ENCODE measurements at places on chromosomes 4 and X.
A peak's percentile ranks its signal among the peaks of the same experiment; 100 is the strongest.

GRCh38 chr4:41214825-41215146 lies 444 bp upstream of the APBB2 start:
- no peak for DNase-seq

DNA sequence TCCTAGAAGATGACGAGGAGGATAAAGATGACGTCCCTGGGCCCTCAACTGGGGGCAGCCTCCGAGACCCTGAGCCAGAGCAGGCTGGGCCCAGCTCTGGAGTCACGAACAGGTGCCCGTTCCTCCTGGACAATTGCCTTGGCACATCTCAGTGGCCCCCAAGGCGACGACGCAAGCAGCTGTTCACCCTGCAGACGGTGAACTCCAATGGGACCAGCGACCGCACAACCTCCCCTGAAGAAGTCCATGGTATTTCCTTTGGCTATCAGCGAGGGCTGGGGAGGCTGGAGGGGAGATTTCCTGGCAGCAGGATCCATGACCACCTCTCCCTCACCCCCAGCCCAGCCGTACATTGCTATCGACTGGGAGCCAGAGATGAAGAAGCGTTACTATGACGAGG lies 11.9 kb downstream of the USP11 start:
- DNase-seq = no peak

DNA sequence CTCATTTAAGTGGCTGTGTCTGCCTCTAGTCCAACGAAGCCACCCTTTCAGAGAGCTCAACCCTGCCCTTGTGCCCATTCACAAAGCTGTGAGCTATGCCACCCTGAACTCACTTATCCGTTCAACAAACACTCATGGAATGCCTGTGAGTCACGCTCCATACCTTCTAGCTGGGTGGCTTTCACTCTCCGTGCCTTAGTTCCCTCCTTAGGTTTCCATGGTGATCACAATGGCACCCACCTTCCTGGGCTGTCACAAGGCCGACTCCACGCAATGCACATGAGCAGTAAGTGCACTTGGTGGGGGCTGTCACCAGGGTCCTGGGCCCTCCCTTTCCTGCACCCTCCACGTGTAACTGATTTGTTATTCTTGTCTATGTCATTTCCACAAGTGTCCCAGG lies 37.2 kb upstream of the PPP2R2C start:
- DNase-seq = peak; percentile 17

- DNase-seq = no peak
Observed at GRCh38 chrX:29487714-29488113, 727.6 kb upstream of the MAGEB2 start.

DNA sequence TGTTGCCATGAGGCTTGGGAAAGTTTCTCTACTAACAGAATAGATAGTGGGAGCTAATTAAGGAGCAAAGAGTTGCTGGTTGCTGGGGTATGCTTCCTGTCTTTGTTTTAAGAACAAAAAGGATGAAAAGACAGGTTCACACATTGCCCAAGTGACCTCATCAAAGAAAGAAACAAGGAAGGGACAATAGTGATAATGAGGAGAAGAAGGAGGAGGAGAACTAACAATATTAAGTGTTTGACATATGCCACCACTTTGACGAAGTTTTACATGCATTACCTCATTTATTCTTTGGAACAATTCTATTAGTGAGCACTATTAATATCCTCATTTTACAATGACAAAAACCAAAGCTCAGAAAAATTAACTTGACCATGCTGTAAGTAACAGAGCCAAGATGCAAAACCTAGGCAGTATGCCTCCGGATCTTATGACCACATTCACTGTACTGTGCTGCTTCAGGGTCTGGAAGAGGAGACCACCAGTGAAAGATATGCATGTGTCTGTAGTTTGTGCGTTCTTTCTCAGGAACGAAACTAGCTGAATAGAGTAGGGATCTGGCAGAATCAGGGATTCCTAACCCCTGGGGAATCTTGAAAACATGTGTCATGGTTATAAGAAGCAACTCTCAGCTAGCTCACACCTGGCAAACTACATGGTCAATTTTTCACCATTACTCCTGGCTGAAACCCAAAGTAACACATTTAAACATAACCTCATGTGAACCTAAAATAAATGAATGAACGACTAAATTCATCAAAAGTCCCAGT lies 83.8 kb downstream of the MOSPD2 start:
- DNase-seq = no peak

DNA sequence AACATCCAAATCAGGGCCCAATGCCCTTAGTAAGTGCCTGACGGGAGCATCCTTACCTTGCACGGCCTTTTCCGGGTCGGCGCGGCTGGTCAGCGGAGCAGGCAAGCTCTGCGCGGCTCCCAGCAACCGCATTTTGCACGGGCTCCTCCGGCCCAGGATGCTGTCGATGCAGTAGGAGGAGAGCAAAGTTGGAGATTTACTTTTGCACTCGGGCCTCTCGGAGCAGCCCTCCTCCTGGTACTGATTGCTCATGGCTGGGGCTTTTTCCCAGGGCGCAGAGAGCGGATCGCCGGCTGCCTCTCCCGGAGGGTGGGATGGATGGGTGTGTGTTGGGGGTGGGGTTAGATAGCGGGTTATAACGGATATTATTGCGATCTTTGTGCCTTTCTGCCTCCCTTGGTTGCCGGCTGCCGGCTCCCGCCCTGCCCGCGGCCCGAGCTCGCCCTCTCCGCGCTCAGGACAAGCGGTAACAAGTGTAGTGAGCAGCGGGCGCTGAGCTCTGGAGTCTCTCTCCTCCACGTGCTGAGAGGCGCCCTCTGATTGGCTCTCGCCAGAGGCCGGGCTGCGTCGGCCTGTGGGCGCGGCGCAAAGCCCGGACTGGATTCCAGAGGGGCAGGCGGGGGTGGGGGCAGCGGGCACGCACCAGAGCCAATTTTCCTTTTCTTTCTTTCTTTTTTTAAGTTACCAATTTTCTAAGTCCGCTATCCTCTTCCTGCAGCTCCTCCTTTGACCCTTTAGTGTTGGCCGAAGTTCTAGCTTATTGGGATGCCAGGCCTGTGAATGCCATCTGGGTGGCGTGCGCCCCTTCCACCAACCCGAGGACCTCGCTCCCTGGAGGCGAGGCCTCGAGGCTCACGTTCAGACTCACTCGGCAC lies at the start of gene ARX:
TSS of gene ARX (minus strand) at position 480 of the 875 bp plus-strand sequence. CDS start at position 252, 228 bp downstream.
- peak; percentile 70 for DNase-seq

GRCh38 chr4:30847167-30847566 lies 127.0 kb downstream of the PCDH7 start:
- no peak for DNase-seq

- DNase-seq = no peak
Observed at GRCh38 chr4:73713650-73714049, 26.7 kb upstream of the CXCL8 start.

GRCh38 chr4:137156054-137156453 lies 376.2 kb downstream of the PCDH18 start:
- DNase-seq = no peak

DNA sequence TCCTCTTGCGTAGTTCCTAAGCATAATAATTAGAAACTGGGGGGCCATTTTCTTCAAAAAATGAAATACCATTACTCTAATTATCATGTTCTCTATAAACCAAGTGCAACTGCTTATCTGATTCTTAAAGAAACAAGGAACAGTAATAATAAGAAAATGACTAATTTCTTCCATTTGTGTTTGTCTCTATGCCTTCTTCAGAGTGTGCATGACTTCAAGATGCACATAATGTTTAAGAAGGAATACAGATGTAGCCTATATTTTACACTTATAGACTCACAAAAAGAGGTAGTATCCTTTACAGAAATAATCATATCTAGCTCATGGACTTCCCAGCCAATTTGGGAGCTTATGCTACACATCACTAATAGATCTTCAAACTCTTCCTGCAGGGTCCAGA lies 131.7 kb downstream of the CHRNA9 start:
- no peak for DNase-seq

- DNase-seq = no peak
Observed at GRCh38 chr4:151117371-151117962, 18.0 kb downstream of the RPS3A start.

DNA sequence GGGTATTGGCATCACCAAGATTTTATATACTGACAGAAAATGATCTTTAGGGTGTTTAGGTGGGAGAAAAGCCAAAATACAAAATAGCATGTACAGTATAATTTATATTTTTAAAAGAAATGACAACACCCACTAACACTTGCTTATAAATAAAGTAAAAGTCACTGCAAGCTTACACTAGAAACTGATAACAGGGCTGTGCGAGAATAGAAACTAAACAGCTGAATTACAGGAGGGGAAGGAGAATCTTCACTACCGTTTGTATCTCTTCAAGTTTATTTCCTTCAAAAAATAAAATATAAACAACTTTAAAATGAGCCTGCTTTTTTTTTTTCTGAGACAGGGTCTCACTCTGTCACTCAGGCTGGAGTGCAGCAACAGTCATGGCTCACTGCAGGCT lies 22.8 kb downstream of the GRSF1 start:
- no peak for DNase-seq

DNA sequence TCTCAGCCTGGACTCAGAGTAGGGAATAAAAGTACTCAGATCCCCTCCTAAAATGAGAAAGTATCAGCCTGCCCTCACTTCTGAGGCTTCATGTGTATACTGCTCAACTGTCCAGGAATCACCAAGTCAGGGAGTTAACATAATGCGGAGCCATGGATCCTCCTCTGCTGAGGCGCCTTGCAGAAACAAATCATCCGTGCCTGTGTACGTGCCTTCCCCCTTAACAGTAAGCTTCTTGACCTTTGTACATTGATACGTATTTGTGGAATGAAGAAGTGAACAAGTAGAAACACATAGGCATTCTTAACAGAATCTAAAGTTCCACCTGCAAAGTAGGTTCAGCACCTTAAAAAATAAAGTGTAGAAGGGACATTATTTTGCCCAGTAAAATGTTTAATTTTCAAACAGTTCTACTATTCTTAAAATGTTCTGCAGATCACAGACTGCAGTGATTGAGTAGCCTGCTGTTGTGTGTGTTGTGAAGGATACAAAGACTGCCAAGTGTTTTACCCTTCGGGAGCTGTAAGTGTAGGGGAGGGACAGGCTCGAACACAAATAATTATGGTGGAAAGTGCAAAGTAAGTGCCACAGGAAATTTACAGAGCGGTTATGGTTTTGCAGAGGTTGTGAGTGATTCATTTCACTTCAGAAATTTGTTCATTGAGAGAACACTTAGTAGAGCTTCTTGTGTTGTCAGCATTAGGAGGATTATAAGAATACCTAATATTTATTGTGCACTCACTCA lies 61.9 kb downstream of the ARHGAP10 start:
- no peak for DNase-seq

DNA sequence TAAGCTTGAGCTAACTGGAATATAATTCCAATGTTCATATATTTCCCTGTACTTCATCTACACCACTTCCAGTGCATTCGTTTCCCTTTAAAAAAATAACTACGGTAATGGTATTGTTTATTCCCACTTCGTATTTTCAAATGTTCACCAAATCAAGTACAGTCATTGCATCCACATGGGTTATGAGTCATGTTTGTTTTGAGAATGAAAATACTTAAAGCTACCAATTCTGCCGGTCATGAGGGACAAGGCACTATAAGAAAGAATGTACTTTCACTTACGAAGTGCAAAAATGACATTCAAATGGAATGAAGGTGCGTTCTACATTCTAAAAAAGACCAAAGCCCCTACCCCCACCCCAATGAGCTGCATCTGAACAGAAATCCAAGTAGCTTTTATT lies 174.4 kb upstream of the FGF13 start:
- no peak for DNase-seq

- DNase-seq = no peak
Observed at GRCh38 chr4:15898902-15899301, 39.6 kb downstream of the FGFBP1 start.

GRCh38 chrX:36414056-36414455 lies 494.5 kb downstream of the CFAP47 start:
- DNase-seq = no peak

DNA sequence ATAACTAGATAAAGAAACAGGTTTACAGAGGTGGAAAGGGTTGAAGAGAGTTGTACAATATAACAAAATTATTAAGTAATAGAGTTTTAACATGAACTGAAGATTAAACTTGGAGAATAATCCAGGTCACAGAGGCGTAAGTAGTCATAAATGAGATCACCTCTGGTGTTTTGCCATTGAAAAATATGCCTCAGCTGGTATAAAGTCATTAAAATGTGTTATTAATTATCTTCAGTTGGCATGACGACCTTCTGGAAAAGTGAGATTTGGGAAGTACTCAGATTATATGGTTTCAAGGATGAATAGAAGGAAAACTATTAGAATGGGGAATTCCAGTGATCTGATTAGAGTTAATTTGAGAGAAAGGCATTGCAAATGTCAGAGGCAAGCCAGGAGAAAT lies 237.5 kb upstream of the ANXA10 start:
- no peak for DNase-seq

DNA sequence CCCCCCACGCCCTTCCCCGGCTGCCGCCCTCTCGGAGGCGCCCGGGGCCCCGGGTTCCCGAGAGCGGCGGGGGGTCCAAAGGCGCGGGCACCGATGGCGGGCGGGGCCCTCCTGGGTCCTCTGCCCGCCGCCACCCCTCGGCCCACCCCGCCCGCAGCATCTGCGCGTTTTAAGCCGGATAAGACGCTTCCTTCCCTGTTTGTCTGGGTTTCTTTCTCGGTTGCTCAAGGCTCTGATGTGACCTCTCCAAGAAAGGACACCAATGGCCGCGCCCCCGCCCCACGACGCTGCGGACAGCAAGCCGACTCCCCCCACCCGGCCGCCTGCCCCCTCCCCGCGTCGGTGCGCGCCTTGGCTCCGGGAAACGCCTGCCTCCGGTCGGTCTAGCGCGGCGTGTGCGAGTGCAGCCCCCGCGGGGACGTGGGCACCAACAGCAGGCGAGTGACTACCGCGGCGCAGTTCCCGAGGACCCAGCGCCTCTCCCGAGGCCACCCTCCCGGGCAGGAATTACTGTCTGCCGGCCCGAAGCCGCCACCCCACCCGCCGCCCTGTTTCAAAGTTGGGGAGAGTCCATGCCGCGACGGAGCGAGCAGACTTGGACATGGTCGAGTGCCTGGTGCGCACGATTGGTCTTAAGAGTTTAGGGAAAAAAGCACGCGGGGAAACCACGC lies 21.1 kb upstream of the HMX1 start:
- DNase-seq = no peak

GRCh38 chr4:106194801-106195200 lies 121.2 kb downstream of the TBCK start:
- no peak for DNase-seq

DNA sequence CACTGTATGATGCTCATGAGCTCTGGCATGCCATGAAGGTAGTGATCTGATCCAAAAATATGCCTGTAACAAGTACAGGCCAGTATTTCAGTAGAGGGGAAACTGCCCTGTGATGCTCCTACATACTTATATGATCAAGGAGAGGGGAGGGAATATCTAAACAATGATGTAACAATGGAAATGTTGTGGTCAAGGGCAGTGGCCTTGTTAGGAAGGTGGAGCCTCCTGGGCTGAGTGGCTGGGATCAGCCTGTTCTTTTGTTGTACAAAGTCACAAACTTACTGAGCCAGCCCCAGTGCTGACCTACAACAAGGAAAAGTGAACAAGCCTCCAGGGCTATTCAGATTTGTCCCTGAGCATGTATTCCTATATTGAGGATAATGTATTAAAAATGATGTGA lies 70.3 kb downstream of the ANXA10 start:
- DNase-seq = no peak

Data from nucleus accumbens (tissue), 56 donors.